ENCODE measurements at places on chromosomes 1 and 21. TPM values are rescaled to one million over a fixed set of nuclear protein-coding genes. Genes with fewer than 3 reads are reported as not detected.
A peak's percentile ranks its signal among the peaks of the same experiment; 100 is the strongest.

PRDM2 gene
- 88.3 TPM for total RNA-seq

TCP10L gene
- 31.0 TPM for total RNA-seq

CD34 gene
- 0.20 TPM for total RNA-seq

IL19 gene
- not detected for total RNA-seq

UTS2 gene
- not detected for total RNA-seq

ZNF691 gene
- total RNA-seq: 9.5 TPM

- peak overlapping the region; percentile 89 for H3K4me3 ChIP-seq
- H3K27me3 ChIP-seq: peaks cover 12% of the 10 kb centered on the region
- peak overlapping the region; percentile 6 for H3K27ac ChIP-seq
- DNase-seq: peak; percentile 74
Observed at GRCh38 chr1:10888791-10889649, 92.6 kb upstream of the CASZ1 start.

GRCh38 chr1:110783292-110783918, 89.5 kb upstream of the CD53 start:
- H3K4me3 ChIP-seq: no peak overlapping the region
- H3K4me1 ChIP-seq: peaks cover 5% of the 10 kb centered on the region
- DNase-seq: no peak
- peaks cover 2% of the 10 kb centered on the region for H3K27me3 ChIP-seq
- H3K36me3 ChIP-seq: peaks cover under 1% of the 10 kb centered on the region

GRCh38 chr1:171344473-171344820, 30.5 kb downstream of the FMO4 start:
- H3K4me1 ChIP-seq: no peaks in the 10 kb centered on the region
- no peaks in the 10 kb centered on the region for H3K36me3 ChIP-seq
- H3K27ac ChIP-seq: no peak overlapping the region
- H3K27me3 ChIP-seq: no peaks in the 10 kb centered on the region
- DNase-seq: no peak

- DNase-seq: no peak
- H3K36me3 ChIP-seq: peaks cover 19% of the 10 kb centered on the region
- no peaks in the 10 kb centered on the region for H3K27me3 ChIP-seq
- peaks cover 2% of the 10 kb centered on the region for H3K4me1 ChIP-seq
Observed at GRCh38 chr1:116096013-116096618, 15.1 kb upstream of the MAB21L3 start.

- no peaks in the 10 kb centered on the region for H3K4me1 ChIP-seq
- no peaks in the 10 kb centered on the region for H3K27me3 ChIP-seq
- no peak overlapping the region for H3K27ac ChIP-seq
- peaks cover 23% of the 10 kb centered on the region for H3K36me3 ChIP-seq
- DNase-seq: no peak
Observed at GRCh38 chr1:84224905-84225304, 76.6 kb upstream of the SAMD13 start.

- H3K27me3 ChIP-seq: no peaks in the 10 kb centered on the region
- no peak overlapping the region for H3K27ac ChIP-seq
- no peak for DNase-seq
- no peak overlapping the region for H3K4me3 ChIP-seq
- no peaks in the 10 kb centered on the region for H3K36me3 ChIP-seq
- peaks cover 21% of the 10 kb centered on the region for H3K4me1 ChIP-seq
Observed at GRCh38 chr1:56434025-56434424, 145.3 kb downstream of the PLPP3 start.

- H3K4me1 ChIP-seq: no peaks in the 10 kb centered on the region
- DNase-seq: no peak
- H3K36me3 ChIP-seq: no peaks in the 10 kb centered on the region
- H3K27me3 ChIP-seq: no peaks in the 10 kb centered on the region
Observed at GRCh38 chr1:217734973-217735372, 103.8 kb downstream of the SPATA17 start.

DNA sequence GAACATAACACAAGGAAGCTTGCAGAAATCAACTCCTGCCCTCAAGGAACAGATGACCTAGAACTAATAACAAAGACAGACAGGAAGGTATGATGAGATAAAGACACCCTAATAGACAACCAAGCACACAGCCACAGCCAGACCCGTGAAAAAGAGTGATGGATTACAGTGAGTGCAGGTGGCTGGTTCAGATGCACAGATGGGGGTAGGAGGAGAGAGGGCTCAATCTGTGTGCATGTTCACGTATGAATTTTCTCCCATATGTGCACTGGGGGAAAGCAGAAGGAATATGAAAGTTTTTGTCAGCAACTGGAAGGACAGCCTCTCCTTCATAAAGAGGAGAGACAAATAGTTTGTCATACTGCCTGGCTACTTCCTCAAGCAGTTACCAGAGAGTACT, 367.1 kb downstream of the PBX1 start:
- H3K4me3 ChIP-seq: no peak overlapping the region
- H3K27me3 ChIP-seq: no peaks in the 10 kb centered on the region
- H3K4me1 ChIP-seq: peaks cover 17% of the 10 kb centered on the region

- DNase-seq: no peak
- no peak overlapping the region for H3K4me3 ChIP-seq
- no peak overlapping the region for H3K27ac ChIP-seq
- peaks cover 6% of the 10 kb centered on the region for H3K36me3 ChIP-seq
- no peaks in the 10 kb centered on the region for H3K4me1 ChIP-seq
- no peaks in the 10 kb centered on the region for H3K27me3 ChIP-seq
Observed at GRCh38 chr1:94768036-94768435, 52.1 kb upstream of the SLC44A3 start.

GRCh38 chr21:26972192-26972591, 5.3 kb upstream of the ADAMTS5 start:
- no peaks in the 10 kb centered on the region for H3K4me1 ChIP-seq
- H3K36me3 ChIP-seq: no peaks in the 10 kb centered on the region
- H3K27ac ChIP-seq: no peak overlapping the region
- H3K27me3 ChIP-seq: no peaks in the 10 kb centered on the region
- DNase-seq: no peak
- H3K4me3 ChIP-seq: no peak overlapping the region

- H3K4me1 ChIP-seq: no peaks in the 10 kb centered on the region
- no peak overlapping the region for H3K4me3 ChIP-seq
- no peak overlapping the region for H3K27ac ChIP-seq
- no peak for DNase-seq
- no peaks in the 10 kb centered on the region for H3K36me3 ChIP-seq
Observed at GRCh38 chr1:107683683-107684082, 281.3 kb downstream of the VAV3 start.

- H3K27ac ChIP-seq: no peak overlapping the region
- H3K4me3 ChIP-seq: no peak overlapping the region
- H3K27me3 ChIP-seq: peaks cover 4% of the 10 kb centered on the region
- no peaks in the 10 kb centered on the region for H3K36me3 ChIP-seq
- H3K4me1 ChIP-seq: no peaks in the 10 kb centered on the region
Observed at GRCh38 chr1:56284928-56285327, 294.4 kb downstream of the PLPP3 start.

DNA sequence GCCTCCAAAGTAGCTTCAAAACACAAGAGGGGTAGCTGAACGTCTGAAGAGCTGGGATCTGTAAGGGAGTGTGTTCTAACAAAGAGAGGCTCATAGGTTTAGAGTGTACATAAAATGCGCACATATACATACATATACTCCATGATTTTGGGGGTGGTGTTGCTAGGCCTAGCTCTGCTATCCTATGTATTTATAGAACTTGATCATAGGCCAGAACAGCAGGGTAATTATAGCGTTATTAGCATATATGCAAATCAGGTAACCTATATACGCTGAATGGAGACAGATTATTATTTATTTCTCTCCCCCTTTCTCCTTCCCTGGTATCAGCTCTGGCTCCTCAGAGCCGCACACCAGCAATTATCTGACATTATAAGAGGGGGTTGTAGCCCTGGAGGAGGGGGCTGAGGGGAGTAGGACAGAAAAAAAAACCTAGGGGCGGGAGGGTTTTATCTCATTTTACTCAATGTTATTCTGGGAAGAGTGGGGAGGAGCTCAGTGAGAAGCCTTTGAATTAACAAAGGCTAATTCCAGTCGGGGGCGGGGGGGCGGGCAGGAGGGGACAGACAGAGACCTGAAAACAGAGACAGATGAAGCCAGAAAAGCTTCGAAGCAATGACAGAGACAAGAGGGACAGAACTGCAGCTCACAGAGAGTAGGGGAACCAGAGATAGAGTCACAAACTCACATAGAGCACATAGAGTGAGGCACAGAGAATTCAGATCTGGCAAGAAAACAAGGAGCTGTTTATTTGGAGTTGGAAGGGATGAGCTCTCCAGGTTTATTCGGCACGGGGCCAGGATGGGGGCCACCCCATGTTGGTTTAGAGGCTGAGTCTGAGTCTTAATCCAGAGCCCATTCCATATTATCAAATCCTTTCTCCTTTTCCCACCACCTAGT, 63.0 kb downstream of the RHBG start:
- H3K27ac ChIP-seq: no peak overlapping the region
- H3K36me3 ChIP-seq: no peaks in the 10 kb centered on the region
- peaks cover 13% of the 10 kb centered on the region for H3K4me1 ChIP-seq
- H3K4me3 ChIP-seq: no peak overlapping the region

DNA sequence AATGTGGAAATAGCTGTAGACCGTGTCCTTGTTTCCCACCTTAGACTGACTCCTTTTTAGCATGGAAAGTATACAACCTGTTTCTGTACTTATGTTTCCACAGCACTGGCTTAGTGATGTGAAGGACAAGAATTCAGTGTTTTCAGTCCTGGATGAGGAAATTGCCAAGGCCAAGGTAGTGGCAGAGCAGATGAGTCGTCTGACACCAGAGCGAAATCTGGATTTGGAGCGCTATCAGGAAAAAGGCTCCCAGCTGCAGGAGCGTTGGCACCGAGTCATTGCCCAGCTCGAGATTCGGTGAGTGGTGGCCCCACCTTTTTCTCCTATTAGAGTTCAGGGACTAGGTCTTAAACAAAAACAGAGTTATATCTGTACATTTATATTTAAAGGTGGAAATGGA, 112.6 kb downstream of the MACF1 start:
- H3K27ac ChIP-seq: no peak overlapping the region
- DNase-seq: no peak
- peaks cover 2% of the 10 kb centered on the region for H3K27me3 ChIP-seq
- H3K4me3 ChIP-seq: no peak overlapping the region

DNA sequence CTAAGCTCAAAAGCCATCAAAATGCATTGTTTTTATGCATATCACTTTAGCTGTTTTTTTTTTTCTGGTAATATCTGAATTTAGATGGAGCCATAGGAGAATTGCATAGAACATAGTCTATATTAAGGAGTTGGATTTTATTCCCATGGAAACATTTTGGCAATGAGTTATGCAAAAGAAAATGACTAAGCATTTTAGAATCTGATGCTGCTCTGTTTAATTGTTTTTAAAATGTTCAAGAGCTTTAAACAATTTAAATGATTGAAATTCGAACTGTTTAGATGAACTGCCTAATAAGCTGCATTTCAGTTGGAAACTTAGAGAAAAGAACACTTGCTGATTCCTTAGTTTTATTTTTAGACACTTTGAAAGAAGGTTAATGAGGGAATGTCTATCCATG, 1531.5 kb upstream of the B3GALT2 start:
- no peak overlapping the region for H3K27ac ChIP-seq
- no peak for DNase-seq
- no peaks in the 10 kb centered on the region for H3K27me3 ChIP-seq
- no peaks in the 10 kb centered on the region for H3K4me1 ChIP-seq
- no peak overlapping the region for H3K4me3 ChIP-seq
- H3K36me3 ChIP-seq: no peaks in the 10 kb centered on the region

DNA sequence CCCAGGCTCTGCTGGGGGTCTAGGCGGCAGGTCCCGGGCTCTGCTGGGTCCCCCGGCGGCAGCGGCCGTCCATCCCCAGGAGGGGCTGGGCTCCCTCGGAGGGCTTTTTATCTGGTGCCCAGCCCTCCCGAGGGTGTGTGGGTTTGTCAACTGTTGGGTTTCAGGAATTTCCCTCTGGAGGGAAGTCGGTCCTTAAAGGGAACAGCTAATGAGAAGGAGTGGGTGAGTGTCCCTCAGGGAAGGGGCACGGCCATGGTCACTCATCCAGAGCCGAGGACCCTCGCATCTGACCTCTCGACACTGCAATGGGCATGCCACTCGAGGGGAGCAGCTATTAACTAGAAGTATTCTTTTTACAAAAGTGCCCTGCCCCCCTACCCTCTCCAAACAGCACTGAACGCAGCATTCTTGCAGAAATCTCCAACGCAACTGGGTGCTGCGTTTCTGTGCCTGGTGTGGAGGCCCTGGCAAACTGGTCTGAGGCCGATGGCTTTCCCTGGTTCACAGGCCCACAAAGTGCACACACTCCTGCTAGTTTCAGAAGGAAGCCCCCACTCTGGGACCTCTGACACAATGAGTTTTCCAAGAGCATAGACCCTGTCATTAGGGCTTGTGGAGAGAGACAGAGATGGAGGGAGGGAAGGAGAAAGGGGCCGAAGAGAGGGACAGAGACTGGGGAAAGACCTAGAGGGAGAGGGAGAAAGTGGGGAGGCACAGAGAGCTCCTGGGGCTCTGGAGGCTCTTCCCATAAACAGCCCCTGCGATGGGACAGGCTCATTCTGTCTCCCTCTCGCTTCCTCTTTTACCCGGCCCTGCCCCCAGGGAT, 1.0 kb upstream of the TSPEAR start:
- DNase-seq: no peak
- H3K36me3 ChIP-seq: no peaks in the 10 kb centered on the region
- H3K4me3 ChIP-seq: no peak overlapping the region
- peaks cover 20% of the 10 kb centered on the region for H3K27me3 ChIP-seq
- peaks cover 16% of the 10 kb centered on the region for H3K4me1 ChIP-seq

DNA sequence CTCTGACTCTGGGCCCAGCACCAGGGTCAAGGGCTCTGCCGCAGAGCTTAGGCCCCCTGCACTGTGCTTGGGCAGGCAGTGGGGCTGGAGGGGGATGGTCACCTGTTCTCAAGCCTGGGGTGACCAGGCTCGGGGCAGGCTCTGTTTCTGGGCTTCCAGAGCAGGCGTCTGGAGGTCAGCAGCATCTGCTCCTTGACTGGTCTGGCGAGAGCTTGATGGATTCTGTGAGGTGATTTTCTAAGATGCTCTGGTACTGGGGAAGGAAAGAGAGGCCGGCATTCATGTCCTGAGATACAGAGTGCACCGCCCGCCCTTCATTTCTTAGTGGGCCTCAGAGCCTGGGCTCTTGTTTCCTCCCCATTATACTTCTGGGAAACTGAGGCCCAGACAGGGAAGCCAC, 24.5 kb downstream of the RAB7B start:
- peaks cover 7% of the 10 kb centered on the region for H3K36me3 ChIP-seq
- no peak overlapping the region for H3K4me3 ChIP-seq
- no peak for DNase-seq

DNA sequence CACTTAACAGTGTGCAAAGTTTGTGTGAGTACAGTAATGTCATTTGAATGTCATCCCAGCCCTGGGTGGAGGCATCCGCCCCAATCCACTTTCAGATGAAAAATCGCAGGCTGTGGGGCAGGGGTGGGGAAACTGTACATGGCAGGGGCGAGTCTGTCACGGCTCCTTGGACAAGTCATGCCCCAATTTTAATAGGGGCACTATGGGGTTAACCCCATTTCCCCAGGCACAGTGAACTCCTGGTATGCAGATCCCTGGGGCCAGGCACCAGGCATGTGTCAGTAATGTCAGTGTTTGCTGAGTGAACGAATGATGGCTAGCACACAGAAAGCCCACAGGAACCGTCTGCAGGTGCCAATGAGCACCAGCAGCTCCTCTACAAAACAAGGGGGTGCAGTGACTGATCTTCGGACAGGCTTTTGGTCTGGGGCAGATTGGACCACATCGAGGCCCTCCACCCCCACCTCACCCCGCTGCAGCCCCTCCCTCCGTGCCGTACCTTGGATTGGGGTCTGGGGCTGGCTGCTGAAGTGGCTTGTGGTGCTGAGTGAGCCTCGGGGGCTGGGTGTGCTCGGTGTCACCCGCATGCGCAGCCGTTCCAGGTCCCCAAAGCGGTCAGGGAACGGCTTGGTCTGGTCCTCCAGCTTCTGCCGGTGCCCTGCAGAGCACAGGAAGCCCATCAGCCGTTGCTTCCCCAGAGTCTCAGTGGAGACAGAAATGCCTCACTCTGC, 23.2 kb downstream of the RUNX3 start:
- no peaks in the 10 kb centered on the region for H3K4me1 ChIP-seq
- H3K36me3 ChIP-seq: peaks cover 10% of the 10 kb centered on the region
- H3K4me3 ChIP-seq: no peak overlapping the region
- no peaks in the 10 kb centered on the region for H3K27me3 ChIP-seq
- no peak for DNase-seq
